ENCODE measurements at places on chromosomes 1 and 21. TPM values are rescaled to one million over a fixed set of nuclear protein-coding genes. Genes with fewer than 3 reads are reported as not detected.

GRCh38 chr1:177913762-177914540, 55.9 kb downstream of the SEC16B start:
- no peak for DNase-seq
- no peaks in the 10 kb centered on the region for H3K4me1 ChIP-seq
- no peak overlapping the region for H3K4me3 ChIP-seq
- H3K27ac ChIP-seq = no peak overlapping the region

The CRABP2 gene
- 0.61 TPM for total RNA-seq

DNA sequence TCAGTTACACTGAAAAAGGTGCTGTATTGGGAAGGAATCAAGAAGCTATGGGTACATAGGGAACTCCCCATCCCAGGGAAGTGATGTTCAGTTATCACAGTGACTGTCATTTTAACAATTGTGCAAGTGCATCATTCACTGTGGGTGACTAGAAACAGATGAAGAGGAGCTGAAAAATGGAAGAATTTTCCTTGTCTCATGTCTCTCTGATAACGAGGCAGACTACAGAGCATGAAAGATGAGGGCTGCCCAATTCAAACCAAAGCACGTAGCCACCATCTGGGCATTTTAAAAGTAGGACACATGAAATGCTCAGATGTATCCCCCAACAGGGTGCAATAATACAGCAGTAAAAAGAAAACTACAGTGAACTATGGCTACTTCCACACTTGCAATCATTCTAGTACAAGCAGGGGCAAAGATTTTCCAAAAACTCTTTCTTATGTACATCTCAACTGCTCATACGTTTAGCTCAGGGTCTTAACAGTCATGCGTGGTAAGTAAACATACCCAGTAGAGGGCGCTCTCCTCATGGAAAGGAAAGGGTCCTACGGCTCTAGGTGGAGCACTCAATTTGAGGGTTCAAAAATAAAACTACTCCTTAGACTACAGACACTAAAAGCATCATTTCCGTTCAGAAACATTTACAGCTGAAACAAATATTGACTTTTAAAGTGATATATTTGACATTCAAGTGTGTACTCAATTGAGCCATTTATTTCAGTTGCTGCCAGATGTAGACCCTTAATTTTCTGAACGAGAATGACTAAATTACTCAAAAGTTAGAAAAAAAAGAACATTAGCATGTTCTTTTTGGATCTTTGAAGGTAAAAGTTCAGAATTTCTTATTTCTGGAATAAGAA, 143.2 kb downstream of the KCTD3 start:
- no peak for DNase-seq
- H3K36me3 ChIP-seq = no peaks in the 10 kb centered on the region
- H3K27me3 ChIP-seq = no peaks in the 10 kb centered on the region

The IBA57 gene
- 10.9 TPM for total RNA-seq

GRCh38 chr1:25724966-25725365, 75.0 kb upstream of the SELENON start:
- no peak overlapping the region for H3K27ac ChIP-seq
- peaks cover 21% of the 10 kb centered on the region for H3K4me1 ChIP-seq
- DNase-seq = no peak

DNA sequence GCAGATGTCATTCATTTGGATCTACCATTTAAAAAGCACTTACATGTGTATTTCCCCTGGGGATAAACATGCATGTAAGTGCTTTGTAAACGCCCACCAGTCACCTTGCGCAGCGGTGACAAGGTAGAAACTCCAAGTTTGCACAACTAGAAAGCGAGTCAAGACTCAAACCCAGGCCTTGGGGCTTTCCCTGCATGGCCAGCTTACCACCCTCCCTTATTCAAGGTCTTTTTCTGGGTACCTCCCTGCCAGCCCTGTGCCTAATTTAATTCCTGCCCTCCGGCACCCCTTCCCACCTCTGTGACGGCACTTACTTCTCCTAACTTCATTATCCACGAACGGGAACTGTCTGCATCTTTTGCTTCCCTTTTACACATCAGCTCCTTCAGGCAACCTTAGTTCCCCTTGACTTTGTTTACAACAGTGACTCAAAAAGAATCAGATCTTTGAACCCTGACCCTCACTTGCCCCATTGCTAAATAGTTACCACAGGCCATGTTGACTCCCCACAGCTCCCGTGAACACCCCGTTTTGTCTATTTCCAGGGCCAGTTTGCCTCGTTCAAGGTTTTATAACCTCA, 138.3 kb upstream of the ETS2 start:
- no peak for DNase-seq
- no peaks in the 10 kb centered on the region for H3K4me1 ChIP-seq
- no peaks in the 10 kb centered on the region for H3K27me3 ChIP-seq
- H3K27ac ChIP-seq = no peak overlapping the region
- H3K36me3 ChIP-seq = no peaks in the 10 kb centered on the region

The GPR25 gene
- total RNA-seq = 7.7 TPM

DNA sequence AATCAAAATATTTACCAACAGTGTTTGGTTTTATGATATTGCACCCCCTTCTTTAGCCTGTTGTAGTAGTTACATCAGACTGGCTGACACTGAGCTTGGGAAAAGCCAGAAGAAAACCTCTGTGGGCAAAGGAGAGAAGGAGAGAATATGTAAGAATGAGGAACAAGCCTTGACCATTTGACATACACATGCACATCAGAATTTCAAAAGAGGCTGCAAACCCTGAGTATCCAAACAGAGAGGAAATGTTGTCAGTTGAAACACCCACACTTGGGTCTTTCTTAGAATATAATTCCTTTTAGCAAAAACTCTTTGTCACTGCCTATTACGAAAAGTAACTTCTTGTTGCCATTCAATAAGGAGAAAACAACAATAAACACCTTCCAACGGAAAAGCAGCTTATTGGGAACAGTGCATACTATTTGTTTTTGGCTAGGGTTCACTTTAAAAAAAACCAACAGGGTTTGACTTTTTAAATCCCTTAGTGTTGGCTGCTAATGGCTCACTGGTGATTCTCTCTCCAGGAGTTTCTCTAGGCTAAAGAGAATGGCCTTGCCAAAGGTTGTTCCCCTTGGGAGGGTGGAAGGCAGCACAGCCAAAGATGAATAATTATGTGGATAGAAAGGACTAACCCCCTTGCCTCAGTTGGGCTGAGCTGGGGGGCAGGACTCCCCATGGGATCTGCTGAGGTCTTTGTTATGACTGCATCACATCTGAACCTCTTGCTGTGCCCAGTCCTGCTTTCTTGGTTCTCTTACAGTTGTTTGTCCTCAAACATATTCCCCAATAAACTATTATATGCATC, 48.9 kb downstream of the GORAB start:
- H3K27me3 ChIP-seq = no peaks in the 10 kb centered on the region
- H3K27ac ChIP-seq = no peak overlapping the region
- no peak for DNase-seq
- no peak overlapping the region for H3K4me3 ChIP-seq

The E2F2 gene
- total RNA-seq = 1.2 TPM

GRCh38 chr1:246602194-246602593, 35.9 kb downstream of the CNST start:
- no peak overlapping the region for H3K4me3 ChIP-seq
- no peaks in the 10 kb centered on the region for H3K36me3 ChIP-seq
- no peaks in the 10 kb centered on the region for H3K27me3 ChIP-seq
- peak; percentile 42 for DNase-seq
- H3K4me1 ChIP-seq = peaks cover 50% of the 10 kb centered on the region
- H3K27ac ChIP-seq = no peak overlapping the region

DNA sequence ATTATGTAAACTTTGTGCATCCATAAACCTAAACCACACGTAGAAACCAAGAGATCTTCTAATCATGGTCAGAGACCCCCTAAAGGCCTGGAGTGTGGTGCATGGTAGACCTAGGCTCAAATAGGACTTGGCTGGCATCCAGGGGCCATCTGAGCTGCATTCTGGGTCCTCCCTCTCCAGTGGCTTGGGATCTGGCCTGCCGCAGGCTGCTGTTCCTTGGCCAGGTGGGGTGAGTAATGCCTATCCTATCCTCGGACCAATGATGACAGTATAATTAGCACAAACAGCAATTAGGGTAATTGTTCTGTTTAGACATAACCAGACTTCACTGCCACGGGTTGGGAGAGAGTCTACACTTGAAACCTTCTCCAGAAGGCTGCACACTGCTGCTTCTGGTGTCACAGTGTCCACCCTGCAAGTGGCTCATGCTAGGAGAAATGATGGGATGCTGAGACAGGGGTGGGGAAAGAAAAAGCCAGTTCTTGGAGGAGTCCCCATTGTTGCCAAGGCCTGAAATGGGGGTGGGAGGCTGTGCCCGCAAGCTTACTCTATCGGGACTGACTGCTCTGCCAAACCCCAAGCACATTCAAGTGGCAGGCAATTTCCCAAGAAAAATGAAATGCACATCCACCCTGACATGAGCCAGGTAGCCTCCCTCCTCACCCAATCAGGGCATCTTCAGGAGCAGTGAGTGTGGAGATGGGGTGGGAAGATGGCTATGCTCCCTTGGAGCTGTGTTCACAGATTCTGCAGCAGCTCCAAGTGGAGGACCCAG, 12.5 kb upstream of the PKP1 start:
- no peak for DNase-seq
- no peak overlapping the region for H3K4me3 ChIP-seq
- no peaks in the 10 kb centered on the region for H3K27me3 ChIP-seq
- no peaks in the 10 kb centered on the region for H3K4me1 ChIP-seq
- no peak overlapping the region for H3K27ac ChIP-seq

The ZSCAN20 gene
- total RNA-seq = 3.8 TPM

DNA sequence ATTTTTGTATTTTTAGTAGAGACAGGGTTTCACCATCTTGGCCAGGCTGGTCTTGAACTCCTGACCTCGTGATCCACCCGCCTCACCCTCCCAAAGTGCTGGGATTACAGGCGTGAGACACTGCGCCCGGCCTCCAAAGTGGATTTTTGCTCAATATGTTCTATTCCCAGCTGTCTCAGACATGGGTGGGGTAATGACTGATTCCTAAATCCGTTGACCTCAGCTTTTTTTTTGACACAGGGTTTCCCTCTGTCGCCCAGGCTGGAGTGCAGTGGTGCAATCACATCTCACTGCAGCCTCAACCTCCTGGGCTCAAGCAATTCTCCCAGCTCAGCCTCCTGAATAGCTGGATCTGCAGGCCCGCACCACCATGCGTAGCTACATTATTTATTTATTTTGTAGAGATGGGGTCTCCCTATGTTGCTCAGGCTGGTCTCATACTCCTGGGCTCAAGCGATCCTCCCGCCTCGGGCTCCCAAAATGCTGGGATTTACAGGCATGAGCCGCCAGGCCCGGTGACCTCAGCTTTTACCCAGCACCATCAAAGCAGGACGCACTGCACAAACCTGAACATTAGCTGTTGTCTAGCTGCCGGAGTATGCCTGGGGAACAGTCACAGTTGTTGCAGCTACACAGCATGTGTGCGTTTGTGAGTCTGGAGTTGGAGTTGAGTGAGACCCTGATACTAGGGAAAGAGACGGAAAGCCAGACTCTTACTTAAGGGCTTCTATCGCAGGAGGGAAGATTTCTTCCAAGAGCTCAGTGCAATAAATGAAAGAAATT, 43.7 kb upstream of the PSEN2 start:
- DNase-seq = no peak
- H3K27me3 ChIP-seq = no peaks in the 10 kb centered on the region

DNA sequence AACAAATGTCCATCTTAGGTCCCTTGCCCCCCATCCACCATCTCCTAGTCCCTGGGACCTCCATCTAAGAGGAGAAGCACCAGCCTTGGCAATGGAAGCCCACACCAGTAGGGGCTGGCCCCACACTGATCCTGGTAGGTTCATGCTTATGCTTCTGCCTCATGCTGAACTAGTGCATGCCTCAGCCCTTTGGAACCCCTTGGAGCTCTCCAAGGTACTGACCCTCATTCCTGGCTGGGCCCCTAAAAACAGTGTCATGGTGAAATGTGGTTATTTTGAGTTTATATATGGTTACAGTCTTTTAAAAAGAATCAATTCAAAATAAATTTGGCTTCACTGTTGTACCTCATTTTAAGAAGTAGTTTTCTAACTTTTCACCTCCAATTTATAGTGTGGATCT, 108.3 kb downstream of the HIVEP3 start:
- no peak overlapping the region for H3K27ac ChIP-seq
- peaks cover 41% of the 10 kb centered on the region for H3K4me1 ChIP-seq
- DNase-seq = peak; percentile 39
- no peaks in the 10 kb centered on the region for H3K27me3 ChIP-seq
- no peak overlapping the region for H3K4me3 ChIP-seq
- H3K36me3 ChIP-seq = no peaks in the 10 kb centered on the region

The RGSL1 gene
- total RNA-seq = not detected

DNA sequence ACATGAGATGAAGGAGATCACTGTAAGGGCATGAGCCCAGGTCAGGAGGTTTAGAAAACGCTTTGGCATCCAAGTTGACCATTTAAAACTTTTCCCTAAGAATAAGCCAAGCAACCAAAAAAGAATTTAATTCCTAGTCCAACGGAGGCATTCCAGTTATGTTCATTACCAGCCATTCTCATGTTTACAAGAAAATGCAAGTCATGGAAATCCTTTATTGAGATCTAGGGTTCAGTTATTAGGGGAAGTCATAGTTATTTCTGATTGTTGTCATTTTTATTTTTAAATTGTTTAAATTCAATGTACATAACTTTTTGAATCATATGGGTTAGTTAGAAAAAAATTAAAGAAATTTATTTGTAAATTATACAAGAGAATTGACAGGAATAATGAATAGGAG, 24.5 kb downstream of the CFHR5 start:
- H3K36me3 ChIP-seq = no peaks in the 10 kb centered on the region
- H3K27ac ChIP-seq = no peak overlapping the region
- no peaks in the 10 kb centered on the region for H3K4me1 ChIP-seq

The OR2T5 gene
- total RNA-seq = not detected
